ENCODE measurements at places on chromosomes 5 and 9.

GRCh38 chr5:89253666-89254352 is 370.8 kb upstream of the MEF2C start:
- DNase-seq: no peak

DNA sequence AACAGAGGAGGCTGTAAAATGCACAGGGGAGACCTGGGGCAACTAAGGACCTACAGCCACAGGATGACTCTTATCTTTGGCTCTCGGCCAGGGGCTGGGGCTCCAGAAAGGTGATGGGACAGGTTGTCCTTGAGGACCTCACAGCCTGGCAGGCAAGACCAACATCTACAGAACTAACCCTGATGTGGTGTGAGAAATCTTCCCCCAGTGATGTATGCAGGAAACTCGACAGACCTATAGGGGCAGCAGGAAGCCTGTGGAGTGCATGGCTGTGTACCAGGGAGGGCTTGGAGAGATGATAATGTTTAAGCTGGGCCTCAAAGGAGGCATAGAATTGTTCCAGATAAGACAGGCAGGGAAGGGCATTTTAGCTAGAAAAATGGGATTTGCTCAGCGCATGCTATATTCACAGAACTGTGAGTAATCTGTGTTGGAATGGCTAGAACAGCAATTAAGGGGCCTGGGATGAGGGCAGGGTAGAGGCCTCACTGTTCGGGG is 68.5 kb upstream of the SLC25A51 start:
- DNase-seq: no peak

DNA sequence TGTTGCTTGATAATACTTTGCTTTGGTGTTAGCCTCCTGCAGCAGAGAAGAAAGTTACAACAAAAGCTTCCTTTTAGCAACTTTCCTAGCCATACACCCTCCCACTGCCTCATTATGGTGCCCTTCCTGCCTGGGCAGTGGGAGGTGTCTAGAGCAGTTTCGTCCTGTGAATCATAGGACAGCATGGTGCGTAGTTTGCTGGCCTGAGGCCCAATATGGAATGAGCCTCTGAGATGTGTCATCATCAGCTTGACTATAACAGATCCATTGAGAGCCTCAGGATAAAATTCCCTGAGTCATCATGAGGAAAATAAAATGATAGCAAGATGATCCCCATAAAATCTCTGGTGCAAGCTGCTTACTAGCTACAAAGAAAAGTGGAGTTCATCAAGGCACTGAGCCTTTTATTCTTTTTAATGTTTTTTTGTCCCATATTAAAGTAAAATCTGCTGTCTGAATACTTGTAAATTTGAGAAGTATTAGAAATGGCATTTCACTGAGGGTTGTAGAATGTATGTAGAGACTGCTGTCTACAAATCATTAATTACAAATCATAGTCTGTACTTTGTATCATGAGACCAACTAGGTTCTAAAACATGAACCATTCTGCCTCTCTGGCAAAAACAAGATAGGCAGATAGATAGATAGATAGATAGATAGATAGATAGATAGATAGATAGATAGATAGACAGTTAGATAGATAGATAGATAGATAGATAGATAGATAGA is 303.0 kb upstream of the PDE4D start:
- no peak for DNase-seq

DNA sequence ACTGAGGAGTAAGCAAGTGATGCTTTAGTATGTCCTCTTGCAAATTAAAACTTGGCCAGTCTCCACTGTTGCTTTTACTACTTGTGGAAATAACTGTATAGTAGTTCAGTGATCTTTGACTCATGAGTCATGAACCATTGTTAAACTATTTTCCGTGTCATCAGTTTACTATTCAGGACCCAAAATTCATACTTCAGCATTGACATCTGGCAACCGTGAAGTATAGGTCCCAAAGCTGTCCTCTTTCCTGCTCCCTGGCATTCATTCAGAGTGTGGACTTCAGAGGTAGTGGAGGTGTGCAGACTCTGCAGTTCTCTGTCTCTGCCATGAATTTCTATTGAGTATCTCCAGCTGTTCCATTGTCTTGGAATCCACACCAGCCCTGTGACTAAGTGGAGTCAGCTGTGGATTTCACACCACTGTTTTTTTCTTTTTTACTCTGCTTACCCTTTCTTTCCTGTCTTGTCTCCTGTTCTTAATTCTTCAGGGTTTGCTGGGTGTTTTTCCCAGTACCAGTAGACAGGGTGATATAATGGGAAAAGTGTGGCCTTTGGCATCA is 7.5 kb downstream of the TDRD7 start:
- DNase-seq: no peak

- DNase-seq: peak; percentile 12
Observed at GRCh38 chr9:83336706-83337105, 201.5 kb downstream of the FRMD3 start.

DNA sequence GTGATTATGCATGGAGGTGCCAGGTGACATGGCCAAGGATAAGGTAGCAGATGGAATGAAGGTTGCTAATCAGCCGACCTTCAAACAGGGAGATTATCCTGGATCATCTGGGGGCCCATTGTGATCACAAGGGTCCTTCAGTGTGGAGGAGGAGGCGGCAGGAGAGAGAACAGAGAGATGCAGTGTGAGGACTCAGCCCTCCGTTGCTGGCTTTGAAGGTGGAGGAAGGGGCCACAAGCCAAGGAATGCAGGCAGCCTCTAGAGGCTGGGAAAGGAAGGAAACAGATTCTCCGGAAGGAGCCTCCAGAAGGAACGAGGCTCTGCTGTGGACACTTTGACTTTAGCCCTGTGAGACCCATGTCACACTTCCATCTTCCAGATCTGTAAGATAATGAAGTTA is 27.4 kb upstream of the EEIG1 start:
- no peak for DNase-seq

DNA sequence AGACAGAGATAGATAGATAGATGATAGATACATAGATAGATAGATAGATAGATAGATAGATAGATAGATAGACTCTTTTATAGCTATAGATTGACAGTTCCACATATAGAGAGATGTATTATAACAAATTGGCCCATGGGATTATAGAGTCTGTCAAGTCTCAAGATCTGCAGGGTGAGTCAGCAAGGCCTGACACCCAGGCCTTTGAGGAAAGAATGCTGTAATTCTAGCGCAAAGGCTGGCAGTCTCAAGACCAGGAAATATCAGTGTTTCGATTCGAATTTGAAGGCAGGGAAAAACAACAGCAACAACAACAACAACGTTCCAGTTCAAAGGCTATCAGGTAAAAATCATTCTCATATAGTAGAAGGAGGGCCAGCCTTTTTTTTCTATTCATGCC is 339.2 kb upstream of the CDH9 start:
- DNase-seq: no peak

GRCh38 chr5:1551426-1552301 is 27.9 kb upstream of the LPCAT1 start:
- DNase-seq: no peak

- no peak for DNase-seq
Observed at GRCh38 chr5:8831854-8832253, 714.0 kb downstream of the SEMA5A start.

DNA sequence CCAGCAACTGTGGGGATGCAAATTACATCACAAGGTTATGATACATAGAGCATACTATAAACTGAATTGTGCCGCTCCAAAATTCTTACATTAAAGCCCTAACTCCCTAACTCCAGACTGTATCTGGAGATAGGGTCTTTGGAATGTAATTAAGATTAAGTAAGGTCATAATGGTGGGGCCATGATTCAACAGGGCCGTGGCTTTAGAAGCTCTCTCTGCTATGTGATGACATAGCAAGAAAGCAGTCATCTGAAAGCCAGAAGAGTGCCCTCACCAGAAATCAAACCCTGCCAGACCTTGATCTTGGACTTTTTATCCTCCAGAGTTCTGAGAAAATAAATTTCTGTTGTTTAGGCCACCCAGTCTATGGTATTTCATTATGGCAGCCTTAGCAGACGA is 123.9 kb downstream of the FBXL17 start:
- no peak for DNase-seq

GRCh38 chr5:119339344-119339743 is 16.5 kb upstream of the TNFAIP8 start:
- no peak for DNase-seq

DNA sequence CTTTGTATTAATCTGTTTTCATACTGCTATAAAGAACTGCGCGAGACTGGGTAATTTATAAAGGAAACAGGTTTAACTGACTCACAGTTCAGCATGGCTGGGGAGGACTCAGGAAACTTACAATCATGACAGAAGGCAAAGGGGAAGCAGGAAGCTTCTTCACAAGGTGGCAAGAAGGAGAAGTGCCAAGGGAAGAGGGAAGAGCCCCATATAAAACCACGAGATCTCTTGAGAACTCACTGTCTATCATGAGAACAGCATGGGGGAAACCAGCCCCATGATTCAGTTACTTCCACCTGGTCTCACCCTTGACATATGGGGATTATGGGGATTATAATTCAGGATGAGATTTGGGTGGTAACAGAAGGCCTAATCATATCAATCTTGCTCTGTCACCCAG is 60.9 kb upstream of the CHD1 start:
- DNase-seq: no peak

DNA sequence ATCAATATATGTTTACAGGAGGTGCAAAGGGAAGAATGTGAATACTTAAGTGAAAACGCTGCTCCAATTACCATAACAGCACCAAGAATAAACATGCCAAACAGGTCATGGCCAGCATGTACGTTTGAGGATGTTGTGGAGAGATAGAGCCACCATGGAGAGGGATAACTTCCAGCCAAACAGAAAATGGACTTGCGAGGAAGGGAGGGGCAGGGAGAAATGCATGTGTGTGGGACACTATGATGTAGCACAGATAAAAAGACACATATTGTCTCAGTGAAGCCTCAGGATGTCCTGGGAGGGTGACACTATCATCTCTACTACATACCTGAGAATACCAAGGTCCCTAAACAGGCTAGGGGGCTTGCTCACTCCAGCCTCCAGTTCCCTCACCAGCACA is 488.9 kb downstream of the SPOCK1 start:
- no peak for DNase-seq

GRCh38 chr9:128339761-128340690 is at the start of gene SLC27A4:
Gene SLC27A4, plus strand, starts transcription at chr9:128340527. Its CDS starts 2,606 bp downstream, at chr9:128343133.
- DNase-seq: peak; percentile 91

DNA sequence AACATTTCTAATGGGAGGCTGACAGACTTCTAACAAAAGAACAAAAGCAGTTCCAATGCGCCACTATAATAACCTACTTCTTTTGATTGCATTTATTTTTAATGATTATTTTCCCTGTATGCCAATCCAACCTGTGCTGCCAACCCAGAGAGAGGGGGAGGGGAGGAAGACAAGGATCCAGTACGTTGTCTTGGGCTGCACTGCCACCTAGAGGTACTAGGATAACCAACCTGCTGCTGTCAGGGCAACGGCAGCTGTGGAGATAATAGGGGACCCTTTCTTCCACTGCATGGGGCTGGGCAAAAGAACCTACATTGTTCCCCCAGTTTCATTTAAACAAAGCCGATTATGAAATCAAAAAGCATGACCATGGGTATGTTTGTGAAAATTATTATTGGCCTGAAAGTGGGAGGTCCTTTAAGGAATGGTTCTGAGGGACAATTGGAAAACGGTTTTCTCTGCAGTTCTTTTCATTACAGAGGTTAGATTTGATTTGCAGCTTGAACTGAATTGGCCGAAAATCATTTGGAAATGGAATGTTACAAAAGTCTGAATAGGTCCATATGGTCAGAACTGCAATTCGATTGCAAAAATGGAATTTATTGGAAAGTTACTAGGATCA is 101.3 kb downstream of the RASEF start:
- peak; percentile 77 for DNase-seq

DNA sequence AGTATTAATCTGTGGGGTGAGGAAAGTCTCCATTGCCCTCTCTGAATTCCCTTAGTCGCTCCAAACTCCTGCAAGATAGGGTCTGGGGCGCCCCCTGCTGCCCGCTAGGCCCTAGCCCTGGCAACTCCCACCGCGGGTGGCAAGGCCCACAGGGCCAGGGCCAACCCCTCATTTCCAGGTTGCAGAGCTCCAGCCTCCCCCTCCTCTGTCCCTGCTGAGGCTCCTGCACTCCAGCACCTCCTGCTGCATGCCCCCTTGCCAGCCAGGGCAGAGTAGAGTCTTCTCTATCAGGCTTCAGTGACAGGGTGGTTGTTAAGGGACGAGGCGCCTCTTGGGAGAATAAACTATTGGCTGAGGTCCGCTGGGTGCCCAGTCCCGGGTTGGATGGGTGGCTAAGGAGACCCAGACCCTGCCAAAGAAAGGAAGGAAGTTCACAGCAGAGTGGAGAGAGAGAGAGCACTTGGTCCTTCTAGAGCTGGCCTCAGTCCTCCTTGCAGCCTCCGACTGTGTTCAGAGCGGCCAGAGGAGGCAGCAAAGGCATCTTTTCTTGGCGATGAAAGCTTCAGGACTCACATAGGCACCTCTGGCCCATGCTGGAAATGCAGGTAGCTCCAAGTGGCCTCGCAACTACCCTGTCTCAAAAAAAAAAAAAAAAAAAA is 45.6 kb downstream of the SAR1B start:
- peak; percentile 83 for DNase-seq

DNA sequence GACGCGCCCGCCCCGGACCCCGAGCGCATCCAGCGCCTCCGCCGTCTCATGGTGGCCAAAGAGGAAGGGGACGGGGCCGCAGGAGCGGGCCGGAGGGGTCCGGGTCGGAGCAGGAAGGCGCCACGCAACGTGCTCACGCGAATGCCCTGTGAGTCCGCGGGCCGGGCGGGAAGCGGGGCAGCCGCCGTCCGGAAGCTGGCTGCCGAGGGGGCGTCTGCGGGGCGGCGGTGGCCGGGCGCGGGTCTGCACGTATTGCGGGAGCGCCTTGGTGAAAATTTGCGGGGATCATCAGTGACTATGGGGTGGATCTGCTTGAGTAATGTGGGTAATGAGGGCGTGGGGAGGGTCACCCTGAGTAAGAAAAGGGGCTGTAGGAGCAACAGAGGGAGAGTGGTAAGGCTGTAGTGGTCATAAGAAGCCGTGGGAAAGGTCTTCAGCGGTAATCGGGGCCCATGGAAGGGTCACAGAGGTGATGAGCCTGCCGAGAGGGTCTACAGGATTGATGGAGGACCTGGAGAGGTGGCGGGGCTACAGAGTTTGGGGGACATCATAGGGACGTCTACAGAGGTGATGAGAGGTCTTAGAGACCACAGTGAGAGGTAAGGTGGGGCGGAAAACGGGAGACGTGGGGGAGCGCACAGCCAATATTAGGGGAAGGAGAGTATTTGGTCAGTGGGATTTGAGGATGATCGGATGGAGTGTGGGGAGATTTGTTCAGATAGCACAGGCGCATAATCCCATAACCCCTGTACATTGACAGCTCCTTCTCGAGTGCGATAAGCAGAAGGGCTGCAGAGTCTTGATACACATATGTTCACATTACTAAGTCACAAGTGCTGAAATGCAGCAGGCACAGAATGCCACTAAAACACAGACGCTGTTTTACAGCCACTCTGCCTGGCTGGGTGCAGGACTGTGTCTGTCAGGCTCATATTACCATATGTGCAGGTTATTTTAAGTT is 819 bp downstream of the LSM11 start:
- DNase-seq: no peak

GRCh38 chr5:137666461-137666850 is 69.4 kb downstream of the KLHL3 start:
- DNase-seq: no peak
